ENCODE measurements at places on chromosomes 5 and 9.

DNA sequence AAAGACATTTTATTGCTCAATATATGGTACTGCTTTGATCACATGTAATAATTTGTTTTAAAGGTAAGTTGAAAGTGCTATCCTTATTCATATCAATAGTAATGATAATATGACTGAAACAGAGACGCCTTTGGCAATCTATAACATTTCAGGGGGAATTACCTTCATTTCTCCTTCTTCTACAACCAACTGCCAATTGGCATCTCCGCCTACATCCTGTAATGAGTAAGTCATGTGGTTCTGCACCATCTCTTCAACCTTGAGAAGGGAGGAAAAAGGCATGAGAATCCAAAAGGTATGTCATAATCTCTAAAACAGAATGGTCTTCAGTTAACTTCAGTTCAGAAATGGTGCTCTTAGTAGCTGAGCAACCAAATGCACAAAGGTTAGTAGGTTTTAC is 52.4 kb downstream of the HMGCR start:
- no peak for DNase-seq

- DNase-seq = no peak
These were observed 35.8 kb upstream of the SPRY4 start for GRCh38 chr5:142360607-142361120.

- no peak for DNase-seq
These were observed 77.4 kb upstream of the ALDH1B1 start for GRCh38 chr9:38315085-38315595.

GRCh38 chr5:36215910-36216309 is 25.8 kb downstream of the NADK2 start:
- DNase-seq = no peak

- DNase-seq = no peak
These were observed 94.2 kb upstream of the ZNF618 start for GRCh38 chr9:113781896-113782295.

DNA sequence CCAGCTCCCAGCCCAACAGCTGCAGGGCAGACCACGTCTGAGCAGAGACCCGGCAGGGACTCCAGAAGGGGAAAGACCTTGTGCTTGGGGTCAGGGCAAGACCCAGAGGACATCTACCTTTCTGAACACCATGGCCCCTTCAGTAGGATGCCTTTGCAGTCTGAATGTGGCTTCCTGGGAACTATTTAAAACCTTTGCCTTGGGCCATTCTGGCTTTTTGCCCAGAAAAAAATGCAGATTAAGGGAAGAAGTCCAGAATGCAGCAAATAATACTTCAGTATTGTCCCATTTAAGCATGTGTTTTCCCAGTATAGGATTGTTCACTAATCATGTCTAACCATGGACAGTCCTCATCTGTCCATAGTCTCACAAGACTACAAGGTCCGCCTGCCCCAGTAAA is 67.5 kb upstream of the ERCC6L2 start:
- no peak for DNase-seq

- DNase-seq = peak; percentile 36
These were observed 1.4 kb downstream of the CHD1 start for GRCh38 chr5:98927242-98927988.

GRCh38 chr5:14830210-14831005 is 41.2 kb downstream of the ANKH start:
- DNase-seq = no peak

DNA sequence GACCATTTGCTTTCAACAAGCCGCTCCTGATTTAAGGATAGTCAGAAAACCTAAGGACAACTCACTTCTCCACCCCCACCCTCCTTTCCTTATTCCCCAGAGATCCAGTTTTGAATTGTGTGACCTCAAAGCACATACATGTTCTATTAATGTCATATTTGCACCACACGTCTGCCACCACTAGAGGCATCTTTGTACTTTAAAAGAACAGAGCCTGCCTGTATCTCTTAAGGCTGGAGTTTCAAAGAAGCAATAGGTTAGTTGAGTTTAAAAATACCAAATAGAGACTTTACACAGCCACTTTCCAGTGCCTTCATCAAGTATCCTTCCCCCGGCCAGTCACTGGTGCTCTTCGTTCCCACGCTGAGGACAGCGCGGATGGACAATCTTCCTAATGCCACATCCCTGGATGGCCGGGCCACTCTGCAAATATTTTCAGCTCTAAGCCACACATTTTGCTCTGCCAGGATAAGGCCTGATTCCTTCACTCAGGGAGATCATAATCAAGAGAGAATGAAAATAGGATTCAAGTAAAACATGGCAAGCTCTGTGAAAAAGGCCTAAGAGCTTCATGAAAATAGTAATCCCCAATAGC is 146.3 kb downstream of the SNCAIP start:
- DNase-seq = no peak

- DNase-seq = no peak
These were observed 127.0 kb upstream of the PALM2AKAP2 start for GRCh38 chr9:109652971-109653370.

- DNase-seq = no peak
These were observed 3.4 kb upstream of the DCTN4 start for GRCh38 chr5:150762211-150762610.

DNA sequence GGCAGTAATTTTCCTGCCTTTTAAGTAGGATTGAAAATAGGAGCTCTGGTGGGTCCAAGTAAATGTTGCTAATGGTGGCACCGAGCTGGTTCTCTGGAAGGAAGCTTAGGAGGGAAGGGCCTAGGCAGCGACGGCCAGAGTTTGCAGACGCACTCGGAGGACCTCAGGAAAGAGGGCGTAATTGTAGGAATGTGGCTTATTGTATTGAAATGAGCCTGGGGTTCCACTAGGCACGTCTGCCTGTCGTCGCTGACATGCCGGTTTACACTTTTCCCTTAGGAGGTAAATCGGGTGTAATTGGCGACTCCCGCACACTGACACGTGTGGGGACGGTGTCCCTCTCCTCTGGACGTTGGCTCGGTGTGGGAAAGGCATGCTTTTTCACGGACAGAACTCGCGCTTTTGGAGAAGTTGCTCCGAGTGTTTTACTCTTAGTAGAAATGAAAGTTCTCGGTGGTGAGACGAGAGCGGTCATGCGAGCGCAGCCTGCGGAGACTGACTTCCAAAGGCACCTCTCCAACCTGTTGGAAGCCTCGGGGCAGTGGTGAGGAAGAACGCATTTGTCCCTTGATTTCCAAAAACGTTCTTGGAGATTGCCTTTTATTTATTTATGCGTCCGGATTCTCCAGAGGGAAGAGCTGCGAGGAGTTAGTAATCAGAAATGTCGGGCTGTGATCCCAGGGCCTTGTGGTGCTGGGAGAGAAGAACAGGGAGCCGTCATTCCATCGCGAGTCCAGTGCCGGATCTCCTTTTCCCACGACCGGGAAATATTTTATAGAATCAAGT is 1.3 kb downstream of the NR4A3 start:
- DNase-seq = no peak
